Left kidney (tissue), 8 donors: ENCODE measurements at places on chromosomes 11 and 22. TPM values are rescaled to one million over a fixed set of nuclear protein-coding genes. Genes with fewer than 3 reads are reported as not detected.

- DNase-seq: no peak
These were observed 6.5 kb downstream of the TMEM258 start for GRCh38 chr11:61785837-61786402.

DNA sequence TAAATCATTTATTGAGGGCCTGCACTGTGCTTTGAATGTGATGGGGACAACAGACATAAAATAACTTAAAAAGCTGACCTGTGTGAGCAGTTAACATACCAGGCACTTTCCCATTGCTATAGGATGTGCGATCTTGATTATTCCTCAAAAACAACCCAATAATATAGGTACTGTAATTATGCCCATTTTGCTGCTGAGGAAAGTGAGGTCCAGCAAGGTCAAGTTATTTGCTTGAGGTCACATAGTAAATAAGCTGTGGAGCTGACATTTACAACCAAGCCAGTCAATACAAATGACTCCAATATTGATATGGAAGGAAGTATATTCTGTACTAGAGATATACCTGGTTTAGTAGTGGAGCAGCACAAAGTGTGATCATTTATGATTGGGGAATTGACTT is 96.2 kb downstream of the TEAD1 start:
- no peak for DNase-seq

DNA sequence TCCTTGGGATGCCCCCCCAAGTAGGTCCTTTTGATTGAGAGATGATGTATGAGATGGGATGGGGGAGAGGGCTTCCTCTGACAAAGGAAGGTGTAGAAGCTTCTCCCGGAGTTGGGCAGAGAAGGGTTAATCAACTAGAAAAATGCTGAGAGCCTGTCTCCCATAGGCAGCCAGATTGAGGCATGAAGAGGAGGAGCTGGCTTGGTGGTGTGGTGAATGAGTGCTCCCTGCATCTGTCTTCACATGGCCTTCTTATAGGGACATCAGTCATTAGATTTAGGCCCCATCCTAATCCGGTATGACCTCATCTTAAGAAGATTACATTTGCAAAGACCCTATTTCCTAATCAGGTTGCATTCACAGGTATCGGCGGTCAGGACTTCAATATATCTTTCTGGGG is 61.1 kb downstream of the NFAM1 start:
- DNase-seq: no peak

DNA sequence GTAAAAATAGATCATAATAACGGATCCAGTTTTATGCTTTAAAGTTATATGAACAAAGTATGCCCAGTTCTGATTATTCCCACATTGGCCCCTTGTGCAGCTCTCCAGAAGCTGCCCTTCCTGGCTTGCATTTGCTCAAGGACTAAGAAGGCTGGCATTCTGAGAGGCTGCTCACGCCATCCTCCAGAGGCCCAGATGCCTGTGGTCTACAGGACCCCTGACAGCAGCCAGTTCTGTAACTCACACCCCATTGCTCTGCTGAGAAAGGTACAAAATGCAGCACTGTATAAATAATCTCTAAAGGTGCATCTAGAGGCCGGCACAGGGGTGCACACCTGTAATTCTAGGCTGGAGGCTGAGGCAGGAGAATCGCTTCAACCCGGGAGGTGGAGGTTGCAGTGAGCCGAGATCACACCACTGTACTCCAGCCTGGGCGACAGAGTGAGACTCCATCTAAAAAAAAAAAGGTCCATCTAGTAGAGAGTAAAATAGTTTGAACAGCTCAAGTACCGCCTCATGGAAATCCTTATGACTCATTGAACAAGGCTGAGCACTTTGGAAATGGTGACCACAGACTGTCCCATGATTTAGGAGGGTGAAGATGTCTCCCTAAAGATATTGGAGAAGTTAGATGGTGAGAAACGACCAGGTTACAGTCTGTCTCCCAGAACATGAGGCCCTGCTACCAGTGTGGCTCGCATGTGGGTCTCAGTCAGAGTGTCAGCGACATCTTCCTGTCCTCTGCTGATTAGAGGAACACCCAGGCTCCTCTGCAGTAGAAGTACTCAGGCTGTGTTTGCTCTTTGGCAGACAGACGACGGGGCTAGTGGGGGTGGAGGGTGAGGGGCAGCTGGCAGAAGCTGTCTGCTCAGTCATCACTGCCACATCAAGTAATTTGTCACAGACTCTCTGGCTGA is 56.3 kb downstream of the KREMEN1 start:
- no peak for DNase-seq

GRCh38 chr11:59138643-59139042 is 4.0 kb upstream of the FAM111A start:
- DNase-seq: no peak

- peak; percentile 67 for DNase-seq
These were observed 20.4 kb downstream of the HPS4 start for GRCh38 chr22:26463101-26463661.

DNA sequence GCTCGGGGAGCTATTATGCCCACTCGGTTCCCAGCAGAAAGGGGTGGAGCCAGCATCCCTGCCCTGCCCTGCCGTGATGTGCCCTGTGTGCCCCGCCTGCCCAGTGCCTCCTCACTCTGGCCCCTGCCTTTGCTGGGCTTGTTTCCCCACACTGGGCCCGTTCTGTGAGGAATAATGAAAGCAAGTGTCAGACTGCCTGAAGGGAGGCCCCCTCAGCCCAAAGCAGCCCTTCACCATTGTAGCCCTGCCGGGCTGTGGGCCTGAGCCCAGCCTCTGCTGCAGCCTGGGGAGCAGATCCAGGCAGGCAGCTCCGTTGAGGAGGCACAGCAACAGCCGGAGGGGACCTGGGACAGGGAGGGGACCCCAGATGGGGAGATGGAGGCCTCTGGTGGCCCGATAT is 20.2 kb upstream of the NEFH start:
- DNase-seq: no peak

- DNase-seq: no peak
These were observed 39.7 kb upstream of the YWHAH start for GRCh38 chr22:31904651-31905050.

GRCh38 chr11:44957040-44957515 is 6.4 kb upstream of the TP53I11 start:
- DNase-seq: no peak

DNA sequence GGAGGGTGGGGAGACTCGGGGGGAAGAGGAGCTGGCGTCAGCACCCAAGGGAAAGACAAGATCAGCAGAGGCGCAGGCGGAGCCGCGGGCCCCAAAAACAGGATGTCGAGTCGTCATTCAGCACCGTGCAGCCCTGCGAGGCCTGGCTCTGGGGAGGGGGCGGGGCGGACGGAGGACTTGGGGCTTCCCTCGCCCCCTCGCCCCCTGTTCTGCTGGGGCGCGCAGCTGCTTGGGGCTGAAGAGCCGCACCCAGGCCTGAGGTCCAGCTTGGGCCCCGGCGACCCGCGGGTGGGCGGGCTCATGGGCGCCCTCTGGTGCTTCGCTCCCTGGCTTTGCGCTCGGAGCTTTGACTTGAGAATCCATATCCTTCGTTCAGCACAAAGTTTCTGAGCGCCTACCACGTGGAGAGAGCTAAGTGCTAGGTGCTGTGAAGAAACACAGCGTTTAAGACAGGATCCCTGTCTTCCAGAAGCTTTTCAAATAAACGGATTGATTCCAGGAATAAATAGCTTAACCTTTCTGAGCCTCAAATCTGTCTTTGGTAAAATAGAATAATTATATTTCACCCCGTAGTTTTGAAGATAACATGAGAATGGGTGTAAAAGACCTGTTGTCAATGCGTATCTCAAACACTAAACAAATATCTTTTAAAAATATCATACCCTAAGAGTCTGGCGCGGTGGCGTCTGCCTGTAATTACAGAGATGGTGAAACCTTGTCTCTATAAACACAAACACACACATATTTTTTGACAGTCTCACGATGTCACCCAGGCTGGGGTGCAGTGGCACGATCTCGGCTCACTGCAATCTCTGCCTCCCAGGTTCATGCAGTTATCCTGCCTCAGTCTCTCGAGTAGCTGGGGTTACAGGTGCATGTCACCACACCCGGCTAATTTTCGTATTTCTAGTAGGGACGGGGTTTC is 929 bp upstream of the RHOG start:
- peak; percentile 85 for DNase-seq

GRCh38 chr11:60989093-60989650 is 17.7 kb downstream of the CD6 start:
- no peak for DNase-seq

DNA sequence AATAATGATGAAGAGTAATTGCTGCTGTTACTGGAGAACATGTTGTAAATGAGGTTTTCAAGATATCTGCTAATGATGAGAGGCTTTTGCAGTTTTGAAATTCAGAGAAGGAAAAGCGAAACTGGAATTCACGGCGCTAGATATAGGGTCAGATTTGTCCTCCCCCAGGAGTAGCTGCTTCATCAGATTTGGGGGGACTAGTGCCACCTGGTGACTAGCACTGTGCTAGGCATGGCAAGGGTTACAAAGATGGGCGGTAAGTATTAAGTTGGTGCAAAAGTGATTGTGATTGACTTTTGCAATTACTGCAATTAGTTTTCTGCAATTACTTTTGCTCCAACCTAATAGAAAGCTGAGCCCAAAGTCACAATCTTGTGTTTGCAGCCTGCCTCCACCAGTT is 879.9 kb upstream of the TENM4 start:
- no peak for DNase-seq

DNA sequence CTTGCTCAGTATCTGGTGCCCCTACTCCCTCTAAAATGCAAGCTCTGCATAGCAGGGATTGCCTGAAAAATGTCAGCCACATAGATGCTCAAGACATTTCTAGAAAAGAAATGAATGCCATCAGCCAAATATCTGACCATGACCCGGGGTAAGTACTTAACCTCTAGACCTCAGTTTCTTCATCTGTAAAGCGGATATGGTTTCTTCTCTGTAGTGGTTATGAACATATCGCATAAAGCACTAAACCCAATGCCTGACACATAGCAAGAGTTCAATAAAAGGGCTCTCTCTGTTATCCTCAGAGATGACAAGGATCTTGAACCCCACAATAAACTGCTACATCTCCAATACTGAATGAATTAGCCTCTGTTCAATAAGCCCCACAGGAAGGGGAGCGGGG is 122.6 kb downstream of the ABTB2 start:
- DNase-seq: no peak

GRCh38 chr11:1382429-1382828 is 7.3 kb upstream of the BRSK2 start:
- no peak for DNase-seq

DNA sequence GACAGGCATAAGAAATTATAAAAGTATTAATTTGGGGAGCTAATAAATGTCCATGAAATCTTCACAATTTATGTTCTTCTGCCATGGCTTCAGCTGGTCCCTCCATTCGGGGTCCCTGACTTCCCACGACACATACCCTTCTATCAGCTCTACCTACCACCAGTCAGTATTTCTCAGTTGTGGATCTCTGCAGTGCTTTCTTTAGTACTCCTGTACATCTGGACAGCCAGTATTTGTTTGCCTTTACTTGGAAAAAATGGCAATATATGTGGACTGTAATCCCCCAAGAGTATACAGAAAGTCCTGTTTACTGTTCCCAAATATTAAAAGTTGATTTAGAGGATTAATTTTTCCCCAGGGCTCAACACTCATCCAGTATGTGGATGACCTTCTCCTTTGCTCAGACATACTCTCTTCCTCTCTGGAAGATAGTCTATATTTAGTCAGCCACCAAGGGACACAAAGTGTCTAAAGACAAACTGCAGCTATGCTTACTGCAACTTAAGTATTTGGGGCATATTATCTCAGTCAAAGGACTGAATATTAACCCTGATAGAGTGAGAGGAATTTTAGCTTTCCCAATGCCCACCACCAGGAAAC is 7.3 kb upstream of the FDX1 start:
- DNase-seq: no peak

GRCh38 chr11:74739546-74740270 is 8.5 kb upstream of the CHRDL2 start:
- DNase-seq: peak; percentile 50

DNA sequence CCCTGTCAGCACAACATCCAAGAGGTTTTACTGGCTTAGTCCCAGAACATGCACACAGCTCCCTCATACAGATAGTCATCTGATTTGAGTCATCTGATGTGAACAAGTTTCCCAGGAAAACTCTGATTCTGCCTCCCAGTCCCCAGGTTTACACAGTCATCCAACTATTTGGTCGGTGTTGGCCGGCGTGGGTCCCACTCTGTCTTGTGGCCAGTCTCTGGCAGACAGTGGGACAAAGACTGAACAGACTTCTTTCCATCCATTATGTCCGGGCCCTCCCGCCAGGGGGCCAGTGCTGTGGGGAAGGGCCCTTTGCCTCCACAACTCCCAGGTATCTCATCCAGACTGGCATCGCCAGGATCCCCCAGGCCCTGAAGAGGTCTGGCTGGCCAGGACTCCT is 60.0 kb downstream of the BTG4 start:
- no peak for DNase-seq

- no peak for DNase-seq
These were observed 816.9 kb upstream of the CCDC90B start for GRCh38 chr11:84103096-84103495.

- DNase-seq: no peak
These were observed 6.8 kb upstream of the ZBED5 start for GRCh38 chr11:10864688-10865087.

GRCh38 chr11:45178890-45179671 is 32.6 kb downstream of the PRDM11 start:
- DNase-seq: no peak

- peak; percentile 87 for DNase-seq
These were observed 2.7 kb upstream of the GAB2 start for GRCh38 chr11:78420255-78420764.

GRCh38 chr11:83115026-83115425 is 41.9 kb upstream of the PCF11 start:
- no peak for DNase-seq

GRCh38 chr11:36722421-36722820 is 124.4 kb upstream of the RAG2 start:
- no peak for DNase-seq

- no peak for DNase-seq
These were observed 20.5 kb downstream of the PAX6 start for GRCh38 chr11:31790649-31791048.

The OR5D16 gene
- not detected for polyA plus RNA-seq

The FAM111B gene
- polyA plus RNA-seq: 20.3 TPM

The ROBO4 gene
- polyA plus RNA-seq: 15.7 TPM

The FUT4 gene
- 5.8 TPM for polyA plus RNA-seq

The ESAM gene
- polyA plus RNA-seq: 55.2 TPM
